ENCODE measurements at places on chromosomes 3 and 15.

GRCh38 chr15:37339437-37339836 is 239.1 kb upstream of the MEIS2 start:
- no peak for DNase-seq

GRCh38 chr15:41490355-41490754 is 3.3 kb upstream of the ITPKA start:
- peak; percentile 96 for DNase-seq

- peak; percentile 56 for DNase-seq
Observed at GRCh38 chr3:64408770-64409169, 183.5 kb upstream of the PRICKLE2 start.

- DNase-seq: no peak
Observed at GRCh38 chr3:183386651-183387050, 41.8 kb downstream of the MCF2L2 start.

GRCh38 chr3:177525987-177526712 is 328.9 kb upstream of the TBL1XR1 start:
- DNase-seq: peak; percentile 29
